Foreskin keratinocyte (primary cell): ENCODE measurements at places on chromosomes 1 and 21. TPM values are rescaled to one million over a fixed set of nuclear protein-coding genes. Genes with fewer than 3 reads are reported as not detected.

- no peak for DNase-seq
These were observed 13.3 kb upstream of the SAMD11 start for GRCh38 chr1:910311-910880.

- DNase-seq: no peak
These were observed 118.3 kb upstream of the ATP1A1 start for GRCh38 chr1:116254776-116255175.

DNA sequence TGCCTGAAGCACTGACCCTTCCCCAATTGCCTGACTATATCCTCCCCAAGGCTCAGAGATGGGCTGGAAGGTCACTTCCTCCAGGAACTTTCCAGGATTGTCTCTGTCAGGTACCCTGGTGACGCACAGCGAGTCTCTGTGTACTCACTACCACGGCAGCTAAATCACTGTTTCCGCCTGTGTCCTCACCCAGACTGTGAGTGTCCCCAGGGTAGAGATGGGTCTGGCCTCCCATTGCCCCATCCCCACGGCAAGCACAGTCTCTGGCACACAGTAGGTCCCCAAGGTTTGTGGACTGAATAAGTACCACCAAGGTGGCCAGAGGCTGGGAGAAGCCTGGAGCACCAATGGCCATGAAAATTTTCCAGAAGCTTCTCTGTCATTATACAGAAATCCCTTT is 93.8 kb upstream of the RUNX3 start:
- DNase-seq: no peak

DNA sequence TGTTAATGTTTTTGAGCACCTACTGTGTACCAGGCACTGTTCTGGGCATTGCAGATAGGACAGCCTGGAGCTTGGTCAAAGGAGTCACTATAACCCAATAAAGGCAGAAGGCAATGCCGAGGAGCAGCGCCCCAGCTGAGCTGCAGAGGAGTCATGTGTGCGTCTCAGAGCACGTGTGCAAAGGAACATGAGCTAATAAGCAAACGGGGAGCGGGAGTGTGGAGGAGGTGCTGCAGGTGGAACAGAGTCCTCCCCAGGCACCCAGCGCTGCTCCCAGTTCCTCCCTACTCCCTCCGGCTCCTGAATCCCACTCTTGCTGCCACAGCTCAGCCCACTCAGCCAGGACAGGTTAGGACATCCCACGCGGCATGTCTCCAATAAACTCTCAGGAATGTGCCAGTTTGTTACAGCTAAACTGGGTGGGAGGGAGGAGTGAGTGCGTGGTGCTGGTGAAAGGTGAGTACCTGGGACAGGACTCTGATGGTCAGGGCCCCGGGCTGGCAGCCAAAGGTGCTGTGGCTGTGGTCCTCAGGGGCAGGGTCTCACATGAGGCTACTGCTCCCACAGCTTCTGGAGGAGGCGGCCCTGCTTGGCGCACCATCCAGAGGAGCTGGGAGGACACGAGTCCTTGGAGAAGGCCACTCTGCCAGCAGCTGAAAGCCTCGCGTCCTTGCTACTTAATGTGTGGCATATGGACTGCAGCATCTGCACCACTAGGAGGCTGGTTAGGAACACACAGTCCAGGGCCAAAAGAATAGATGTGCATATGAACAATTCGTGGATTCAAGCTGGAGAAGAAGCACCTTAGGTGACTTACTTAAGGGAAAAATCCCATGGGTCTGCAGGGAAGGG is 52.3 kb downstream of the GRIK3 start:
- DNase-seq: no peak

DNA sequence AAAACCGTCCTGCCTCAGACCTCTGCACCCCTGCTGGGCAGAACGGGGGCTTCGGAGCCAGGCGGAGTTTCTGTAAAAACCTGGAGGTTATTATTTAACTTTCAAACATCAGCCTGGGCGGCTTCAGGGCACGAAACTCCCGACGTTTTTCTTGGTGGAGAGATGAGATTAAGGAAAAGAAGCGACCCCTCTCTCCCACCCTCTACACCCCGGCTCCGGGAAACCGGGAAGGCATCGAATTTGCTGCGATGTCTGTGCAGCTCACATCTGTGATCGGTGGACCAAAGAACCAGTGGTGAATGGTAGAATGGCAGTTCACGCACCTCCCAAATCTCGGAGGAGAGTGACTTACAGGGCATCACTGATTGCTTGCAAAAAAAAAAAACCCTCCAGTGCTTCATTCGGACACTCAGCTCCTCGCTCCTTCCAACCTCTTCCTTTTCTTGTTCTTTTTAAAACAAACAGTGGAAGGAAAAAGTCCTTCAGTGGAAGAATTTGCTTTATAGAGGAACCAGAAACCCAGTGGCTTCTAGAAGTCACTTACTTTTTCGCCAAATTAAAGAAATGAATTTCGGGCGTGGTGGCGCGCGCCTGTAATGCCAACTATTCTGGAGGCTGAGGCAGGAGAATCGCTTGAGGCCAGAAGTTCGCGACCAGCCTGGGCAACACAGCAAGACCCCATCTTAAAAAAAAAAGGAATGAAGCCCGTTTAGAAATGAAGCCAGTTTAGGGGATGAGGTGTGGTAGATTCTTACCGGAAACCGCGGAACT is 884 bp downstream of the PHACTR4 start:
- DNase-seq: no peak

DNA sequence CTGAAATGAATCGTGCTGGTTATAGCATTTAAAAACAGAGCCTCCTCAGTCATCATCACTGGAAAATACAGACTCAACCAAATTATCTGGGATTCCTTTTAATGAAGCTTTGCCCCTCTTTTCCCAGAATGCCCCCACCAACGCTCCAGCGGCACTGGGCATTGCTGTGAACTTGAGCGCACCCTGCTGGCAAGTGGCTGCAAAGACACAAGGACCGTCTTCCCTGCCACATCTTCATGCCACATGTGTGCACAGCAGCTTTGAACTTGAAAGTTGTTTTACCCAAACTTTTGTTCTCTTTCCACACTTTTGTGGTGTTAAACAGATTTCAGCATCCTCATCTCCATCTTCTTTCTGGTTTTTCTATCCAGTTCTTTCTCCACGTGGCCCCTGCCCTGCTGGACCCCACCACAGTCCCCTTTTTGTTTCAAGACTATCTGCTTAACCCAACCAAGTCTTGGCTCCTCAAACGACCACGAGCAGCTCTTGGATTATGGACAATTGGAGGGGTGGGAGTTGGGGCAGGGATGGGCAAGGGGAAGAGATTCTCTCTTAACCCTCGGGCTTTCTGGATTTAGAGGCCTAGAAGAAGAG is 12.8 kb upstream of the LMX1A start:
- no peak for DNase-seq

GRCh38 chr1:180160357-180160756 is 5.7 kb downstream of the QSOX1 start:
- no peak for DNase-seq

DNA sequence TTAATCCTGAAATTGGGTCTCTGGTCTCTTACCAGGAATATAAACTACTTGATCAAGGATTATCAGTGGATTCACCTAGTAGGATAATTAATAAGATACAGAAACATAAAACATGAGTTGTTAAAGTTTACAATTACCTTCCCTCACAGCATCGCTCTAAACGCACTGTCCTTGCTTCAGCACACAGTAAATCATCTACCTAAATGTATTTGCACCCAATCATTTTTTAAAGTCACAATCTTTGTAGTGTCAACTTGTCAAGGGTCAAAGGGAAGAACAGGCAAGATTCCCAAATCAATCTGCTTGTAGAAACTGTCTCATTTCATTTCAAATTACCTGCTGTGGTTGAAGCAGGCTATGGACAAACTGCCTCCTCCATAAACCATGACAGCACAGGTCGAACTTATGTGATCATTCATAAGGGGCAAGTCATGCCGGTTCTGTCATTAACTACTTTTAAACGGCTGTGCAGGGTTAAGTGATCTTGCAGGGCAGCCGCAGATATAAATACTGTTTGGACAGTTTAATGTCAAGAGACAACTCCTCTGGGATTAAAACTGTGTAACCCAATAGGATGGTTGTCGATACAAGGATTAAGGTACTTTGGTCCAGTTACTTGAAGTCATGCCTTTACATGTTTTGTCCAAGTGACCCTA is 93.6 kb downstream of the ZNF281 start:
- DNase-seq: no peak

GRCh38 chr1:227437495-227438008 is 119.3 kb upstream of the CDC42BPA start:
- DNase-seq: no peak

The CSDE1 gene
- 115 and 141 TPM in 2 replicates for polyA plus RNA-seq

The PAQR6 gene
- 1.1 and 1.8 TPM in 2 replicates for polyA plus RNA-seq

The LEFTY1 gene
- polyA plus RNA-seq: not detected in 2 replicates
